ENCODE measurements at places on chromosomes 5 and 9.

GRCh38 chr9:132731230-132731629 is 61.0 kb downstream of the GTF3C4 start:
- DNase-seq, result no peak

DNA sequence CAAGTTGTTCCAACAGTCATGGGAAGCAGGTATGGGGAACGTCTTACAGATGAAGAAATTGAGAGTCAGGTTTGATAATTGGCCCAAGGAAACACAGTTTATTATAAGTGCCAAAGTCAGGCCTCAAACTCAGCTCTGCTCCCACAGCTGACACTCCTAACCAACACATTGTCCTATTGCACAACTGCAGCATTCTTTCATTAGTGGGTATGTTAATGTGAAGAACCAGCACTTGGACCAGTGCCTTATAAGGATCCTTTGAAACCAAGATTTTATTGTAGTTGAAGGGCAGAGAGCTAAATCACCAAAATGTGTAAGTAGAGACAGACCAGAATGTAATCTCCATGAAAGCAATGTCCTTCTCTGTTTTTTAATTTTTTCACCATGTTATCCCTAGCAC is 56.1 kb downstream of the GRIA1 start:
- DNase-seq, result no peak

- DNase-seq, result no peak
Observed at GRCh38 chr9:4243113-4243512, 56.8 kb downstream of the GLIS3 start.

DNA sequence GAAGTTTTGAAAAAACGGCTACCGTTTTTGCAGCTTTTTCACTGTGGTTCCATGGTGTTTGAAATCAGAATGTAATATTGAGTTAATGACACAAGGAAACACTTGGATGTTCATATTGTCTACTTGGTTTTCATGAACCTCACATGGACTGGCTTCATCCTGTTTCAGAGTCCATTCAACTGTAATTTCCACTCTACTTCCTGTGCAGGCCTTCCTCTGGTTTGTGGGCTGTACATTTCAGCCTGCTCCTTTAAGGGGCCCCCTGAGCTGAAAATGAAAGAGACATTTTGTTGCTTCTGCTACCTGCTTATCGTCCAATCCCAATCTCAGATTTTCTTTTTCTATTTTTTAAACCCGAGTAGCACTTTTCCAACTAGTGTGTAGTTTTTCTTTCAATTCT is 41.8 kb upstream of the CDKN2B start:
- DNase-seq, result no peak

DNA sequence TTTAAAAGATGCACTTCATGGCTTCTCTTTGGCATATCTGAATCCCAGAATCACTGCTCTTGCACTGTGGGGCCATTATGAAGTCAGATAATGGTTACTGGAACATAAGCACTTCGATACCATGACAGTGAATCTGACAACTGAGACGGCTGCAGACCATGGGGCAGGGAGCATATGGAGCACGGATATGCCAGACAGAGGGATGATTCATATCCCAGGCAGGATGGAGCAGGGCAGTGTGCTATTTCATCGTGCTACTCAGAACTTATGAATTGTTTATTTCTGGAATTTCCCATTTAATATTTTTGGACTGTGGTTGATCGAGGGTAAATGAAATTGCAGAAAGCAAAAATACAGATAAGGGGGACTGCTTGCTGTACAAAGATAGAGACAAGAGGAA is 145.0 kb downstream of the EGFLAM start:
- DNase-seq, result no peak

DNA sequence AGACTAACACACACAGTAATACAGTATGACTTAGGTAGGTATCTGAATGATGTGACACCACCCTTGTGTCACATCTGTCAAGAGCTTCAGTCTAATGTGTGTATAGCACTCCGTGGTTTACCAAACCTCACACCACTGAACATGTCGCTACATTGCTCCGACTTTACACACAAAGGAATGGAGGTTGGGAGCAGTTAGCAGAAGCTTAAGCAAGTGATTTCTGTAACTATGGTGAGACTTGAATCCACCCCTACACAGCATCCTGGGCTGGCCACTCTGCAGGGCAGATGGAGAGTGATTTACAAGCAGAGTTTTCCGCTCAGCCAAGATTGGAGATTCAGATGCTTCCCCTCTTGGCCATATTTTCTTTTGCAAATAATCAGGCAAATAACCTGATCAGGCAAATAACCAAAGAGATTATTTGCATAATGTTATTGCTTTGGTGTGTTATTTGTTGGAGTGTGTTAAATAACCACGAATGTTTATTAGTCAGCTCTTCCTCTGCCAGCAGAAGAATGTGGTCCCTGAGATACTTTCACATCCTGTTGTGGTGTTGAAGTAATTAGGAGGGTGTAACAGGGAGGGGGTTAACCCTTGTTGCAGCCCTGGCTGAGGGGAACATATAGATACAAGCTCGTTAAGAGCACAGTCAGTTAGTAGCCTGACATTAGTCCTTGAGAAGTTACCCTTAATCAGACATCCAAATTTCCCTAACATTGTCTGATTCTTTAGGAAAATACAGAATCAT is 92.8 kb downstream of the SNX18 start:
- peak; percentile 40 for DNase-seq

- DNase-seq, result no peak
Observed at GRCh38 chr5:170636801-170637477, 133.1 kb downstream of the KCNIP1 start.

DNA sequence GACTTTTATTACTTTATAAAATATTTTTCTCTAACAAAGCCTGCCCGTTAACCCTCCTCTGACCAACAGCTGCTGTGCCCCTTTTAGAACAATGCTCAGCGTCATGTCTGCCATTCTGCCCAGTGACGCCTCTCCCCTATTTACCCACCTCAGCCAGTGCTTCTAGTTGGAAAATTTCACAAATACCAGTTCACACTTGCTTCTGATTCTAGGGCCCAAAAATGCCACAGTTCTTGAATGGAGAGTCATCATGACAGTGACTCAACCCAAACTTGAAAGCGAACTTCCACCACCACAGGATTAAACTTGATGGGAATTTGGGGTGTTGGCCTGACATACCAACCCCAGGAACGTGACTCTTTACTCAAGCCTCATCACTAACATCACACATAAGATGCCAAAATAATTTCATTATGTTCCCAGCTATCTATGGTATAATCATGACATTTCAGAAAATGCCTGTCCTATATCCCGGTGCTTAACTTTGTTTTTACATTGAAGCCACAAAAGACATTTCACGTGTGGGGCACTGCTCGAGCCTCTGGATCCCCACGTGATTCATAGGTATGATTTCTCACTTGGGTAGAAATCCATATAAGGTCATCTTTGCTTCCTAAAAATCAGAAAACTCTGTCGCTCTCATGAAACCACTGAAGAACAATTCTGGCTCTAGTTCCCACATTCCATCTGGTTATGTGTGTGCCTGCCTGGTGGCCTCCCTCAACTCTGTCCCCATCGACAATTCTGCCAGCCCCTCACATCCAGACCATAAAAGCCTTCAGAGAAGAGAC is 220.9 kb downstream of the ACTL7B start:
- DNase-seq, result no peak

DNA sequence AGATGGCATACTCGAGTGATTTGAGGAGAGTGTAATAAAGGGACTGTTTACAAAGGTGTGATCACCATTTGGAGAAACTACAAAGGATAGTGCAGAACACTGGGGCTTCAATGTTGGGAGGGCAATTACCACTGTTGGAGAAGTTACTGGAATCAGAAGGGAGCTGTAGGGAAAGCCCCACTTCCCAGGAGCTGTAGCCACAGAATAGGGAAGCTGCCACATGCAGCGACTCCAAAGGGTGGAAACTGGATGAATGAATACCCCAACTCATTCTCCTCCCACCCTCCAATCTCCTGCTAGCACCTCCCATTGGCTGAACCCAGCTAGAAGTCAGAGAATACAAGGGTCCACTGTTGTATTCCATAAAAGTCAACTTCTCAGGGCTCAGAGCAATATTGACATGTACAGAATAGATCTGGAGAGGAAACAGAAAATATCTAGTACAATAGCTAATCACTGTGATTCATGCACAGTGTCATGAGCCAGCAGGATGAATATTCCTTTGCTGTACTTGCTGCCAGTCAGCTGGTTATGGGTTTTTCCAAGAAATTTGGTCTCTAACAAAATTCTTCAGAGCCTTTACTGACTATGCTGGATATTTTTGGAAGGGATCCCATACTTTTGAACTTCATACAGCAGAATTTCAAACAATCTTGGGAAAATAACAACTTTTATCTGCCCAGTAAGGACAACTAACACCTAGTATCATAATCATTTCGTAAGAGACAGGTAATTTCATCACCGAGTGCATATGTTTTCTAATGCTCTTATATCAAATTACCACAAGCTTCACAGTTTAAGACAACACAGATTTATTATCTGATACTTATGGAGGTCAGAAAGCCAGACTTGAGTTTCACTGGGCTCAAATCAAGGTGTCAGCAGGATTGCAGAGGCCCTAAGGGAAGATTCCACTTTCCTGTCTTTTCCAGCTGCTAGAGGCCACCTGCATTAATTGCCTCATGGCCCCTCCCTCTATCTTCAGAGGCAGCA is 39.6 kb downstream of the PDCD1LG2 start:
- DNase-seq, result no peak

GRCh38 chr5:54705994-54706653 is 188.6 kb downstream of the SNX18 start:
- no peak for DNase-seq

DNA sequence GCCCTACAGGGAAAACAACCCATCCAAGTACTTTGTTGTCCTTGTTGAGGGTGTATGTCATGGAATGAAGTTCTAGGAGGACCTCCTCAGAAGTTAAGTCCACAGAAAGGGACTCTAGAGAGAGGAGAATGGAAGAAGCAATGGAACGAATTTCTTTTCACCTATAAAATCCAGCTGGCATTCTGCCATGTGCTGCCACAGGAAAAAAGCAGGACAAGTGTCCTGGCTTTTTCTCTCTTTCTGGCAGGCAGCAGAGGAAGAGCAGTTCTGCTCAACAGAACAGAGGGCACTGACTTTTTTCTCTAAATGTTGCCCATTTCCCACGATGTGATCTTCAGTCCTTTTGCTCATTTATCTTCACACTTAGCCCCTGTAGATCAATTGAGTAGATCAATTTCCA is 240.8 kb downstream of the MCTP1 start:
- DNase-seq, result no peak

DNA sequence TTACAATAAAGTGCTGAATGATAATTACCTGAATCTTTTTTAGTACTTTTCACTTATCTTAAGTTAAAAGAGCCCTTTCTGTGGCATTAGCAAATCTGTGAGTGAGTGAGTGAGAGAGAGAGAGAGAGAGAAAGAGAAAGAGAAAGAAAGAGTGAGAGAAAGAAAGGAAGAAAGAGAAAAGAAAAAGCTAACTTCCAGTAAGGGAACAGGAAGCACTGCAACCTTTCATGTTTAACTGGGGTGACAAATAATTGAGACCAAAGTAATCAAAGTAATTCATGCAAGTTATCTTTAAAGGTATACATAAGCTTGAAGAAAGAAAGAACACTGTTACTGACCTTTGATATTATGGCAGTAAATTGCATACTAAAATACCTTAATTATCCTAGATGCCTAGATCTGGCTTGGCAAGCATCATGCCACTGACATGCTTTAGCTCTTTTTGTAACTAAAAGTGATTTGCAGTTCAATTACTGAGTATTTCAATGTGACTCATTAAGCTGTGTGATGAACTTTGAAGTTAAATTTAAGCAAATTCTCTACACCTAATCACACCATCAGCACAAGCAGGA is 21.7 kb downstream of the FEM1C start:
- no peak for DNase-seq

DNA sequence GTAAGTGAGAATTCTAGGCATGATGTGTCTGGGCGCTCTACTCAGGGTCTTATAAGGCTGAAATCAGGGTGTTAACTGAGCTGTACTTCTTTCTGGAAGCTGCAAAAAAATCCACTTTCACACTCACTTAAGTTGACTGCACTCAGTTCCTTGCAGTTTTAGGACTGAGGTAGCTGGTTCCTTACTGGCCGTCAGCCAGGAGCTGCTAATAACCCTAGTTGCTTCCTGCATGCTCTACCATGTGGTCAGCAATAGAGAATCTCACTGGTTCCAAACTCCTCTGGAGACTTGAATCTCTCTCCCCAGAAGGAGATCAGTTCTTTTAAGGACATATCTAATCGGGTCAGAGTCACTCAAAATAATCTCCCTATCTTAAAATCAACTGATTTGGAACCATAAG is 911.2 kb downstream of the EFNA5 start:
- DNase-seq, result no peak

- no peak for DNase-seq
Observed at GRCh38 chr9:11103525-11103924, 490.7 kb upstream of the PTPRD start.

GRCh38 chr9:90821697-90822096 is 20.1 kb downstream of the SYK start:
- DNase-seq, result no peak

DNA sequence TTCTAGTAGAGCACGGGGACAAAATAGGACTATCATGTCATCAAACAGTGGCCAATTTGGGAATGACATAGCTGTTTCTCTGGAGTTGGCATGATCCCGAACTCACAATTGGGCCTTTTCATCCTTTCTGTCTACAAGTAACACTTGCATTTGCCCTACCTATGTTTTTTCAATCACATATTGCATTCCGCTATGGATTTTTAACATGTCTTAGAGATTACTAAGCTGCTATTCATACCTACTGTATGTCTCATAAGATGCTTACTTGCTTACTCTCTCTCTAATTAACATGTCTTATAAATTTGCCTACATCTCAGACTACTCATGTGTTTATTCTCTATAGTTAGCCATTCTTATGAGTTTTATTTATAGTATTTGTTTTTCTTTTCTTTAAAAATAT is 341.2 kb upstream of the CTNND2 start:
- no peak for DNase-seq

DNA sequence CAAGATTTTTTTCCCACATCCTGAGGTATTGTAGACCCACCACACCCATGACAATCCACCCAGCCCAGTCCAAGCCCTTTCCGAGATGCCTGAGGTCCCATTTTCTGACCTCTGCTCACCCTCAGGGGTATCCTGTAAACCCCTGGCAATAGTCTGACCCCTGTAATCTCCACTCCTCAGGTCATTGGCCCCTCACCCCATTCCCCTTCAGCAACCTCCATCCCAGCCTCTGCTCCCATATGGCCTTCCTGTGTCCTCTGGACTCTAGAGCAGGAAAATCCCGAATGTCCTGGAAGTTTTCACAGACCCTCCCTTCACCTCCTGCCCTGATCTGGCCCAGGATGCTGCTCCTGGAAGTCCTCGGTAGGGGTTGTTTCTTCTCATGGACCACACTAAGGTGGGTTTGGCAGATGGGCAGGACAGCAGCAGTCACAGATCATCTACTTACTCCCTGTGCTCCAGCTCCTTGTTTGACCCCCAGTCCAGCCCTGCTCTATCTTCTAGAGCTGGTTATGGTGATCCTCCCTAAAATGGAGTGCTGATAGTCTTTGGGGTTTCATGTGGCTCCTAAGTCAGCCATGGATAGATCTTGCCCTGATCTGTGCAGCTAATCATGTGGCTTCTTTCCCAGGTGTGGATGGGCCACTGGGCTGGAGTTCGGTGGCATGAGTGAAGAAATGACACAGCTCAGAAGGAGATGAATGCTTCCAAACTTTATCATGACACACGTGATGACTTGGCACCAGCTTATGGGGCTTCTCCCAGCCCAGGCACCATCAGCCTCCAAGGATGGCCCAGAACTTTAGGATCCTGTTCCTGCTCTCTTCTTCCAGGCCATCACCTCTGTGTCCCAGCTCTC is 12.0 kb upstream of the ACSL6 start:
- DNase-seq, result no peak
